ENCODE measurements at places on chromosomes 2 and 18. TPM values are rescaled to one million over a fixed set of nuclear protein-coding genes. Genes with fewer than 3 reads are reported as not detected.

The NPHP1 gene
- polyA plus RNA-seq, result 2.4 TPM

GRCh38 chr18:26971409-26971808 is 105.9 kb upstream of the AQP4 start:
- no peak for DNase-seq

DNA sequence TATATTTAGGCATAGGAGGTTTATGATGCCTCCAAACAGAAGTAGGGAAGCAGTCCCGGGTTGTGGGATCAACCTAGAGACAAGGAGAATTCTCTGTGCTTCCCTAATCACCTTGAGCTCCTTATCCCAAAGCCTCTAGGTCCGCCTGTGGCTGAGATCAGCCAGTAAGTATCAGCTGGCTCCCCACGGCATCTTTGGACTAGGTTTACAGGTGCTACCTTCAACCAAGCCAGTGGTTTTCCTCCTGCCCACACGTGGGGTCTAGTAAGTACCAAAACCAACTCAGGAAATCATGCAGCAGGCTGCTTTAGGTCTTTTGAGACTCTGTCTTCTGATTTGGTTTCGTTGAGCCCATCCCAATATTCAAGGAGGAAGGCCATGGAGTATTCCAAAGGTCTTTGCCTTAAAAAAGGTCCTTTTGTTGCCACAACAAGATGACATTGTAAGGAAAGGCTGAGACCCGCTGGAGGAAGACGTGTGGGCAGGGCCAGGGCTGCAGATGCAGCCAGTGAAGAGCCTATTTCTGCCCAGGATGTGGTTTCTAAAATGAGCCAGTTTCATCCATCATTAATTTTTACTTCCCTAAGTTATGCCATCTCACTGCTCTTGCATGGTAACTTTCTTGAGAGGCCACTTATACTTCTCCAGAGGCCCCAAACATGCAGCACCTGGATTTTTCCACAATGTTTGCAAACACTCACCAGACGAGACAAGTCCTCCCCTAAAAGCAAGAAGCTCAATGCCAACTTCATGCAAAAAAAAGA is 248.7 kb downstream of the RNF152 start:
- DNase-seq, result no peak

DNA sequence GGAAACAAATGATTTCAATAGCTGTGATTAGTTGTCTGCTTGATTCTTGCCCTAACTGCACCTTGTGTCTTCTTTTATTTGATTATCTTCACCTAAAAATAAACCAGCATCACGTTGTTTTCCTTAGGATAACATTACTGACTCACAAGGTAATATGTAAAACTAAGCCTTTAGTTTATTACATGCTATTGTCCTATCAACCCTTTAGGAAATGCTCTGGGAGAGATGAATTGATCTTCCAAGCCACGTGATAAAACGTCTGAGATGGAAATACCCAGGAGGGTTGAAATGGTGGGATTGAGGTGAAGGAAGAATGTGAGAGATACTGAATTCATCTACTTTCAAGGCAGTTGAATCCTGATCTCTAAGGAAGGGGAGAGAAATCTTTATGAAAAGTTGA is 34.5 kb upstream of the TMEM178A start:
- no peak for DNase-seq

GRCh38 chr2:221572821-221573429 is 821 bp upstream of the EPHA4 start:
- peak; percentile 70 for DNase-seq

DNA sequence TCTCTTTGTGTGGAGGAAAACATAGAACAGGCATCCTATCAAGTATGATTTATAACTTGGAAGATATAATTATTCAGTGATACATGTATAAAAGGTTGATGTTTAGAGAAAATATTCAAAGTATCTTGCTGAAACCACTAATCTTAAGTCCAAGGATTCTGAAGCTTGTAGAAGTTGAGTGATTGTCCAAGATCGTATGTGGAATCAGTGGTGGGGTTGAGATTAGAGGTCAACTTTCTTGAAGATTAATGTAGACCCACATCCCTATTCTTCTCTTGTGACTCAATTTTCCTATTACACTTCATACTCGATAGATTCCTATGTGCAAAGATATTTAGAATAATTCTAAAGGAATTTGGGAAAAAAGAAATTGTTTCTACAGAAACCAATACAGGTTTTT is 1565.9 kb upstream of the ACVR2A start:
- DNase-seq, result no peak

GRCh38 chr2:66538291-66538690 is 103.4 kb downstream of the MEIS1 start:
- DNase-seq, result no peak

GRCh38 chr2:99200076-99200800 is 19.3 kb downstream of the MRPL30 start:
- no peak for DNase-seq

The C2orf78 gene
- polyA plus RNA-seq, result not detected

DNA sequence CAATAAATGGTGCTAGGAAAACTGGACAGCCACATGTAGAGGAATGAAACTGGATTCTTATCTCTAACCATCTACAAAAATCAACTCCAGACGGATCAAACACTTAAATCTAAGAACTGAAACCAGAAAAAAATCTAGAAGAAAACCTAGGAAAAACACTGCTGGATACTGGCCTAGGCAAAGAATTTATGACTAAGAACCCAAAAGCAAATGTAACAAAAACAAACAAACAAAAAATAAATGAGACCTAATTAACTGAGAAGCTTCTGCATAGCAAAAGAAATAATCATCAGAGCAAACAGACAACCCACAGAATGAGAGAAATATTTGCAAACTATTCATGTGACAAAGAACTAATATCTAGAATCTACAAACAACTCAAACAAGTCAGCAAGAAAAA is 314.0 kb upstream of the REV1 start:
- DNase-seq, result no peak

Measured in psoas muscle (tissue), 8 donors.